PC-3 (cell line): ENCODE measurements at places on chromosomes 11 and 22. TPM values are rescaled to one million over a fixed set of nuclear protein-coding genes. Genes with fewer than 3 reads are reported as not detected.

The CNGA4 gene
- 0.51 TPM in 1 of 2 replicates, not detected in the other for total RNA-seq

The TNNT3 gene
- not detected in 2 replicates for total RNA-seq

The GTSE1 gene
- total RNA-seq = 20.6 and 26.4 TPM in 2 replicates

The NPTXR gene
- total RNA-seq = 2.8 and 3.5 TPM in 2 replicates
